ENCODE measurements at places on chromosomes 6 and 20.

DNA sequence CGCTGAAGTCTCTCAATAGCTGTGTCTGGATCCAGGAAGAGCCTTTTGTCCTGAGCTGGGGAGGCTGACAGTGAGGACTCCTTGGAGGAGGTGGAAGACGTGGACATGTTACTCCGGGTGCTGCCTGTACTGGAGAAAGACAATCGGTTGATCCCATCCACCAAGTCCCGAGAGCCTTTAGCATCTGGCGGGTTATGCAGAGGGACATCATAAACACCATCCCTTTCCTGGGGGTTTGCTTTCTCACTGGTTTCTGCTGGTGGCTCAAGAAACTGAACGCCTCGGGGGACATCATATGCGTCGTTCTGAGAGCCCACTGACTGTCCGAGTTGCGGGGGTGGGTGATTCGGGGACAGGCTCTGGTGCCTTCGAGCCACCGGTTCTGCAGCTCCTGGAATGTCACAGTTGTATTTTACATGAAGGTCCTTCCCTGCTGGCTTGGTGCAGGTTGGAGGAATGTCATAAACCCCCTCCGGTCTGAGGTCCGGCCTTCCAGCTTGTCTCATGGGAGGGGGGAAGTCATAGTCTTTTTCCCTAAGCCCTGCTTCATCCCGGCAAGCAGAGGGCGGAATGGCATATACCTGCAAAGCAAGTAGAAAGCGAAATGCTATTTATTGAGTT lies 41.7 kb downstream of the NEDD9 start:
- DNase-seq, result no peak

DNA sequence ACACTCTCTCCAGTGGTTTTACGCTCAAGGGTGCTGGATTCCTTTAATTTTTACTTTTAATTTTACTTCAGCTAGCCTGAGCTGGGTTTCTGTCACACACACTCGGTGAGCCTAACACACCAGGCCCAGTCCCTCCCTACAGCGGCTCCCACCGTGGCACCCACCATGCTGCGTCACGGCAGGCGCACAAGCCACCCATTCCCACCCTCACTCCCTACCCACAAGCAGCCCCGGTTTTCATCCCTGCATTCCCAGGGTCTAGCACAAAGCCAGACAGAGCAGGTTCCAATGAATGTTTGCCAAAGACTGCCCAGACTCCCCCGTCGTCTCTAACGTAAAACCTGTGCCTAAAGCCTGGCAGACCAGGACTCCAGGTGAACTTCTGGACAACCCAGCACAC lies 50.3 kb downstream of the MYH7B start:
- DNase-seq, result no peak

- DNase-seq, result peak; percentile 53
These were observed 78.7 kb upstream of the BTN3A2 start for GRCh38 chr6:26286168-26286877.

- DNase-seq, result no peak
These were observed 2.5 kb downstream of the RRAGD start for GRCh38 chr6:89409461-89410035.

DNA sequence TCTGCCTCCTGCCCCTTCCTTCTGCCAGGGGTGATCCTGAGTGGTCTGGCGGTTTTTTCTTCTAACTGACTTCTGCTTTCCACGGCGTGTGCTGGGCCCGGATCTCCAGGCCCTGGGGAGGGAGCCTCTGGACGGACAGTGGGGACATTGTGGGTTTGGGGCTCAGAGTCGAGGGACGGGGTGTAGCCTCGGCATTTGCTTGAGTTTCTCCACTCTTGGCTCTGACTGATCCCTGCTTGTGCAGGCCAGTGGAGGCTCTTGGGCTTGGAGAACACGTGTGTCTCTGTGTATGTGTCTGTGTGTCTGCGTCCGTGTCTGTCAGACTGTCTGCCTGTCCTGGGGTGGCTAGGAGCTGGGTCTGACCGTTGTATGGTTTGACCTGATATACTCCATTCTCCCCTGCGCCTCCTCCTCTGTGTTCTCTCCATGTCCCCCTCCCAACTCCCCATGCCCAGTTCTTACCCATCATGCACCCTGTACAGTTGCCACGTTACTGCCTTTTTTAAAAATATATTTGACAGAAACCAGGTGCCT lies 10.2 kb downstream of the SLC29A1 start:
- peak; percentile 63 for DNase-seq
